ENCODE measurements at places on chromosomes 4 and X.
A peak's percentile ranks its signal among the peaks of the same experiment; 100 is the strongest.

DNA sequence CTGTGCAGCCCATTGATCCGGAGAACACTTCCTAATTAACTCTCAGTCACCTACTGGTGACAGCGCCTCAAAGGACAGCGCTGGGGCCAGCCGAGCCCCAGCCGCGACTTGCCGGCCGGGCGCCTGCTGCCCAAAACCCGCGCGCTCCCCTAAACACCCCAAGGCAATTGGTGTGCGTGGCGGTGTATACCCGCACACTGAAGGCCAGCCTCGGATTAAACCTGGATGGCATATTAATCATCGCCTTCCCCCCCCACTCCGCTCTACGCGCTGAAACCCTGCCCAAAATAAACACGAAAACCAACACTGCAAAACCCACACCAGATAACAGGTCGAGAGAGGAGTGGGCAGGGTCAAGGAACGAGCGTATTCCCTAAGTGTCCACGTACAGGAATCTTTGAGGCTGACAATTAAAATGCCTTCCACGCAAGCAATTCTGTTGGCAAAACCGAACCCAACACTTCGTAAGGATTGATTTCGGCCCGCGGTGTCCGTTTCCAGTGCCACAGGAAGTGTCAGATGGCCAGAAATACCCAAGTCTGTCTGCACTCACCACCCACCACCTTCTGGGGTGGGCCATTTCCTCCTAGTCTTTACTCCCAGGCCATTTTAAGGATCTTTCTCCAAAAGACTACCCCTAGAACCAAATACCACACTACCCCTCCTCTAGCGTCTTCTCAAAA lies 2.7 kb downstream of the BCOR start:
- no peak for DNase-seq

- no peak for DNase-seq
These were observed 12.2 kb downstream of the XPNPEP2 start for GRCh38 chrX:129750971-129751370.

DNA sequence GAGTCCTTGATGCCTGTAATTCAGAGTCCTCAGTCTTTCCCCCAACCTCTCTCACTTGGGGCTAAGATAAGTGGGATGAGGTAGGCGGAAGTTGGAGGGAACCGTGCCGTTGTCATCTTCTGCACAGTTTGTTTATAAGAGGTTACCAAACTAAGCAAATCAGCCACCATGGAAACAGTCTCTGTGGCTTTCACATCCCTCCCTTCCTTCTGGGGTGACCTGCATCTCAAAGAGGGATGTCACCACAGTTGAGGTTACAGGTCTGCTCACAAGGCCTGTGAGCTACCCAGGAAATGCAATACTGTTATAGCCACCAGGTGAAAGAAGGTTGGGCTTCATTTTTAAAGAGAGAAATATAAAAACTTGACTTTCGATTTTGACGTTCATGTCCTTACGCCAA lies 26.3 kb downstream of the RTL5 start:
- DNase-seq, result no peak

GRCh38 chrX:31297881-31298280 lies 226.0 kb upstream of the FTHL17 start:
- no peak for DNase-seq

- no peak for DNase-seq
These were observed 803.9 kb downstream of the C4orf33 start for GRCh38 chr4:129899849-129900248.

GRCh38 chr4:8192748-8193738 lies 6.0 kb upstream of the SH3TC1 start:
- DNase-seq, result no peak

DNA sequence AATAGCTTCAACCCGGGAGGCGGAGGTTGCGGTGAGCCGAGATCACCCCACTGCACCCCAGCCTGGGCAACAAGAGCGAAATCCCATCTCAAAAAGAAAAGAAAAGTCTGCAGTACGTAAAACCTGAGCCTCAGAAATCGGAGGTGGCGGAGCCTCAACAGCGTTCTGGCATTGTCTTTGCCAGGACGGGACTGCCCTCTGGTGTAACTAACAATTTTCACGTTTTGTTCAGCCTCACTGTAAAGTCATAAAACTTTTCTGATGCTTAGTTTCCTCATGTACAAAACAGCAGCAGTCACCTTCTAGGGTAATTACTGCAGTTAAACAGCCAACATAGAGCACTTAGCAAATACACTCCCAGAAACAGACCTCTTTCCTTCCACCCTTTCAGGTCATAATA lies 121.7 kb downstream of the RBM47 start:
- DNase-seq, result no peak

DNA sequence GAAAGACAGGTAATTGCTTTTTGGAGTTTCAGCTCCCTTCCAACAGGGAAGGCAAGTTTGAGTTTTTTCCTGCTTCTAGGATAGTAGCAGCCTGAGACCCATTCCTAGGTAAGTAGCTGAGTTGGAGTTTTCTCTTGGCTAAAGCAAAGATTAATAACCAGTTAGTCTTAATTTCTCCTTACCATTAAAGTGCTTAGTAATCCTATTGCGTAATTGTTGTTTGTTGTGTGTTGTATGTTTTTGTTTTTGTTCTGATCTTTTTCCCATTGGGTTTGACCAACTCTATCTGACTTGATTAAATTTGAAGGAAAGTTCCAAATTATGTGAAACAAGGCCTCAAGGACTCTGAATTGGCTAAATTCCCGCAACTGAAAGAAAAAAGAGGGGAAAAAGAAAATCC lies 83.5 kb downstream of the TBX22 start:
- DNase-seq, result no peak

- DNase-seq, result no peak
These were observed 256.6 kb downstream of the IL1RAPL1 start for GRCh38 chrX:28843817-28844216.

- no peak for DNase-seq
These were observed 39.7 kb upstream of the SHOX start for GRCh38 chrX:590693-591404.

- DNase-seq, result no peak
These were observed 3.6 kb upstream of the RNF175 start for GRCh38 chr4:153763404-153763803.

GRCh38 chr4:100147684-100148083 lies 42.6 kb downstream of the DDIT4L start:
- DNase-seq, result no peak

DNA sequence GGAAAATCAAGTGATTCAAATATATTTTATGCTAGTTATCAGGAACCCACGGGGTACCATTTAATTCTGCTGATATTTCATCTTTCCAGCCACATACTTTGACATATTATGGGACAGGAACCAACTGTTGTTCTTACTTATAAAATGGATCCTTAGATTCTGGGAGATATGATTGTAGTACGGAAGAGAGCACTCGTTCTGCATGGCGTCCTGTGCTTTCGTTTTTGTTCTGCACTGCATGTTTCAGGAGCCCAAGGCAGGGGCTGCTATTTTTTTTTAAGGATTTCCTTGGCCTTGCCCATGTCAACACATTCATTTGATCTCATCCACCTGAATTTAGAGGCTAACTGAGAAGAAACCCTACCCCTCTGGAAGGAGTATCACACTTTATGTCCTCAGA lies 245.5 kb upstream of the TLL1 start:
- no peak for DNase-seq

GRCh38 chr4:68576272-68577125 lies at the start of gene UGT2B17:
Gene UGT2B17 (minus strand): TSS chr4:68576322. CDS start chr4:68568484, 7,838 bp downstream.
- no peak for DNase-seq

GRCh38 chr4:20395160-20395773 lies 143.6 kb downstream of the SLIT2 start:
- no peak for DNase-seq

DNA sequence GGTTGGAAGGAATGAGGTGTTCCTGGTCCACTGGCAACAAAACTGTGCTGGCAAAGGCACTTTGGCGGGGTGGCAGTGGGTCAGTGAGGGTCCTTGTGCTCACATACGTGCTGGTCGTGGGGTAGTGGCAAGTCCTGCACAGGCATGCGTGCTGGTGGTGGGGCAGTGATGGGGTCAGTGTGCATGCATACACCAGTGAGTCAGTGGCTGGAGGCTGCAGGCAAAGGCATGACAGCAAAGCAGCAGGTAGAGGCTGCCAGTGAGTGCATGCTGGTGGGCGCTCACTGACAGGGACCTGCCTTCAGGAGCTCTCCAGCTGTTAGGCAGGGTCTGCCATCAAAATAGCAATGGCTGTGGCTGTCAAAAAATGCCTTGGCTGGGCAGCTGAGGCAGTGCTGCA lies 42.1 kb downstream of the TMPRSS11E start:
- DNase-seq, result no peak

- DNase-seq, result no peak
These were observed 252.7 kb downstream of the SPRY1 start for GRCh38 chr4:123649250-123649644.

- no peak for DNase-seq
These were observed 178.7 kb upstream of the EMCN start for GRCh38 chr4:100696531-100696930.

GRCh38 chrX:65874110-65874509 lies 165.8 kb downstream of the VSIG4 start:
- DNase-seq, result no peak

GRCh38 chr4:35757836-35758235 lies 486.5 kb downstream of the ARAP2 start:
- DNase-seq, result no peak

DNA sequence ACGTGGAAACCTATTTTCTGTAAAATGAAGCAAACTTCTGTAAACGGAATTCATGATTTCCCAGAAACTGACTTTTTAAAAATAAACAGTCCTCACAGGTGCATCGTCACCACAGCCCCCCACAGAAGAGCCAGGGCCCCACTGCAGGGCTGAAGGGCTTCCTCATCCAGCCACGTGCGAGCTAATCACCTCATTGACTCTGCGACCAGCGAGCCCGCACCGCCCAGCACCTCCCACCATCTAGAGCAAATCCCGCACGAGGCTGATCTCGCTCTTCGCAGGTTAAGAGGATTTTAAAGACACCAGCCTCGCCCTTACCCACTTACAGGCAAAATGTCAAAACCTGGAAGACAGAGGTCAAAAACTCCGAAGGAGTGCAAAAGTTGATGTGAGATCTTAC lies 14.8 kb downstream of the PPP2R3B start:
- DNase-seq, result no peak

GRCh38 chr4:17576932-17577664 lies at the start of gene LAP3:
Gene LAP3 (plus strand): TSS chr4:17577198. CDS start chr4:17577466, 268 bp downstream.
- DNase-seq, result peak; percentile 86

DNA sequence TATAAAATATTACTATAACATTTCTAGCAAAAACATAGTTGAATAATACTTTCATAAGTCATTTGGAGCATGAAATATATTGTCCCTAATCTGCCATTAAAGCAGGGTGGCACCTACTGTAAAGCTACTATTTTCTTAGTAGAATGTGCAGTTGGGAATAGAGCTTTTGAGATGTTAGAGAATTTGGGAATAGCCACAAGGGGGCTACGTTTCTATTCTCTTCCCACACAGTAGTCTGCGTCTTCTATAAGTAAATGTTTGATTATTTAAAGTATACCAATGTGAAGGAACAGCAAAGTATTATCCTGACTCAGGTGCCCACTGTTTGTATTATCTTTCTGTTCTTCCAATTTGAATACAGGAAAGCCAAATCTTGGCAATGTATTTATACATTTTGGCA lies 323.2 kb upstream of the GIMD1 start:
- no peak for DNase-seq

DNA sequence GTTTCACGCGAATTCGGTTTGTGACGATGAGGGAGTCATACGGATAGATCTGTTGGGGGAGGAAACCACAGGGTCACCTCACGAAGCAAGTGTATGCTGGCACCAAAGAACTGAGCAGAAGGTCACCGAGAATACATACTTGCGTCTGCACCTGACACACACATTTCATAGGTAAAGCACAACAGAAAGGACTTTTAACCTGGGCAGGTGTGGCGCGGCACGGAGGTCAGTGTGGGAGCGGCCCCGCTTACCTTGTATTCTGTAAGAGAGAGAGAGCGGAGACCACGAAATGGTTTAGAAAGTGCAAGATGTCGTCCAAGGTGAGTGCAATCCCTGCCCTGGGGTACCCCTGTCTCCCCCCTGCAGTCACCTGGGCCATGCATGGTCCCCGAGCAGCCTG lies 43.6 kb upstream of the AFAP1 start:
- DNase-seq, result no peak

GRCh38 chr4:185956544-185956940 lies 112.4 kb upstream of the TLR3 start:
- DNase-seq, result no peak

GRCh38 chr4:19178835-19179234 lies 1072.9 kb upstream of the SLIT2 start:
- DNase-seq, result no peak

GRCh38 chr4:44538534-44538933 lies 89.9 kb upstream of the KCTD8 start:
- DNase-seq, result no peak

GRCh38 chr4:62133101-62133897 lies 933.2 kb downstream of the ADGRL3 start:
- DNase-seq, result no peak

GRCh38 chr4:36187723-36188333 lies 56.5 kb downstream of the ARAP2 start:
- DNase-seq, result no peak

DNA sequence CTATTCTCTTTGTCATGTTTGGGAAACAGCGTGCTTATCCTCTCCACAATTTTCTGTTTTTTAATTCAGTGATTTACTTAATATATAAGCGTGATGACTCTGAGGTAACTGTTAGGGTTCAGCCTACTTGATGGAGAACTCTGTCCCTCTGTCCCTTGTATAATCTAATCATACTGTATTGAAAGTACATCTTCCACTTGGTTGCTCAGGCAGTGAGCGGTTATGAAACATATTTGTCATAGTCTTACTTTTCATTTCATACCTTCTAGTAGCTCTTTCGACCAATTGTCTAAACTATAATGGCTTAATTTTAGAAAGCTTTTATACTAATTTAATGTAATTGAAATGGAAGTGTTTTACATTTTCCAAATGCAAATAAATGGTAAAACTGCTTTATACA lies 469.0 kb downstream of the TLL1 start:
- DNase-seq, result no peak

GRCh38 chrX:152898442-152898841 lies 575 bp downstream of the ZNF185 start:
- DNase-seq, result no peak

DNA sequence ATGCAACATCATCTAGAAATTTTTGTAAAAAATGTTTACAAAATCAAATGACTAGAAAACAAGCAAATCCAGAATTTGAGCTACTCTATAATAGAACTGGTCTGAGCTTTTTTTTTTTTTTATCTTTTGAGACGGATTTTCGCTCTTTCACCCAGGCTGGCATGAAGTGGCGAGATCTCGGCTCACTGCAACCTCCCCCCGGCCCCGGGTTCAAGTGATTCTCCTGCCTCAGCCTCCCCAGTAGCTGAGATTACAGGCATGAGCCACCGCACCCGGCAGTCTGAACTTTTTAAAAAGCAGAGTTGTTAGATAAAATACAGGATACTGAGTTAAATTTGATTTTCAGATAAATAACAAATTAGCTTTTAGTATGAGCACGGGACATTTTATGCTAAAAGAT lies 11.0 kb downstream of the SPP1 start:
- no peak for DNase-seq

DNA sequence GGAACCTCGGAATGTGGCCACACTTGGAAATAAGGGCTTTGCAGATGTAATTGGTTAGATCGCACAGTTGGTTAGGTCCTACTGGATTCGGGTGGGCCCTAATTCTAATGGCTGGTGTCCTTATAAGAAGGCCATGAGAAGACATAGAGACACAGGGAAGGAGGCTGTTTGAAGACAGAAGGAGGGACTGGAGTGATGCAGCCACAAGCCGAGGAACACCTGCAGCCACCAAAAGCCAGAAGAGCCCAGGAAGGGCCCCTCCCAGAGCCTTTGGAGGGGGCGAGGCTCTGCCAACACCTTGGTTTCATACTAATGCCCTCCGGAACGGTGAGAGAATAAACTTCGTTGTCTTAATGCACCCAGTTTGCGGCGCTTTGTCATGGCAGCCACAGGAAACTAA lies 47.0 kb downstream of the EVC start:
- DNase-seq, result no peak
